Stimulated activated CD8-positive, alpha-beta memory T cell treated with anti-CD3 and anti-CD28 coated beads, Interleukin-15, amount 100 ng/mL, for 48 hours (primary cell): ENCODE measurements at places on chromosomes 3 and 15.

DNA sequence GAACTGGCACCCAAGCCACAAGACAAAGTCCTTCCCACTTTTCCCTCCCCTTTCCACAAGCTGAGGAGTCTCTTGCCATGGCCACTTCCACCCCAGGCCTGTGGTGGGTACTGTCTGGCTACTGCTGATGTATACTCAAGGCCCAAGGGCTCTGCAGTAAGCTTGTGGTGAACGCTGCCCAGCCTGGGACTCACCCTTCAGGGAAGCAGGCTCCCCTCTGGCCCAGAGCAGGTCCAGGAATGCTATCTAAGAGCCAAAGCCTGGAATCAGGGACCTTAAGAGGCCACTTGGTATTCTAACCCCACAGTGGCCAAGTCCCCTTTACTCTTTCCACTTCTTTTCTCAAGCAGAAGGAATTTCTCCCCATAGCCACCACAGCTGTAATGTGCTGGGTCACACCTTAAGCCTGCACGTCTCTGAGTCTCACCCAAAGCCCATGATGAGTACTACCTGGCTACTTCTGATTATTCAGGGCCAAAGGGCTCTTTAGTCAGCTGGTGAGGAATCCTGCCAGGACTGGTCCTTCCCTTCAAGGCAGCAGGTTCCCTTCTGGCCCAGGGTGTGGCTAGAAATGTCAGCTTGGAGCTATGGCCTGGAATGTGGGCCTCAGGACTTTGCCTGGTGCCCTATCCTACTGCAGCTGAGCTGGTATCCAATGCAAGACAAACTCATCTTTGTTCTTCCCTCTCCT, 4.0 kb downstream of the PATL2 start:
- no peak for DNase-seq

GRCh38 chr15:38844736-38845135, 280.1 kb upstream of the RASGRP1 start:
- no peak for DNase-seq

DNA sequence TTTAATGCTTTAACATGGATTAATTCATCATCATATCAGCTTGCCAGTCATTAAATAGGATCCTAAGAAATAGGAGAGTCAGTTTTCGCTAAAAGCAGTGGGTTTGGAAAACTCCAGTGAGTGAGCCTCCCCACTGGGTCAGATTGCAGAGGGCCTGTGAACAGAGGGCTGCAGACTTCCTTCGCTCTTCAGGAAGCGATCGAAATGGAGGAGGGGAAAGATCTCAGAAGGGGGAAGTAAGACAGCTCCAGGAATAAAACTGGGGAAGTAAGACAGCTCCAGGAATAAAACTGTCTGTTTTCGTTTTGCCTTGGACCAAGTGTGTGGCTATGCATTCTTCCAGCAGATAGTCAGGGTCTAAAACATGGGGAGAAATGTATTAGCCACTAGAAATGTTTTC, 124.8 kb upstream of the C15orf61 start:
- no peak for DNase-seq

DNA sequence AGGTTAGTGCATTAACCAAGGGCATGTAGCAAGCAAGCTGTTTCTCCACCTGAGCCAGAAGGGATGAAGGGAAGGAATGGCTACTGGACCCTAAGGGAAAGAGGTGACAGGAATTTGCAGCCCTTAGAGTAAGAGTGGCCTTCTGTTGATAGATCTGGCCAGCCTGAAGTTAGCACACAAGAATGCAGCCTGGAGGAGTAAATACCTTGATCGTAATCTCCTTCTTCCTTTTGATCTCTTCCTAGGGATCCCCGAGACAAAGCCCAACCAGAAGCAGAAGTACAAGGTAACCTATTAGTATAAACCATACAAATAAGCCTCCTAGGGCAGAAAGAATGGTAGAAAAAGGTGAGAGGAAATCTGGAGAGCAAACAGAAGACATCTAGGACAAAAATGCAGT, 134.6 kb downstream of the ATP8B4 start:
- DNase-seq = no peak

DNA sequence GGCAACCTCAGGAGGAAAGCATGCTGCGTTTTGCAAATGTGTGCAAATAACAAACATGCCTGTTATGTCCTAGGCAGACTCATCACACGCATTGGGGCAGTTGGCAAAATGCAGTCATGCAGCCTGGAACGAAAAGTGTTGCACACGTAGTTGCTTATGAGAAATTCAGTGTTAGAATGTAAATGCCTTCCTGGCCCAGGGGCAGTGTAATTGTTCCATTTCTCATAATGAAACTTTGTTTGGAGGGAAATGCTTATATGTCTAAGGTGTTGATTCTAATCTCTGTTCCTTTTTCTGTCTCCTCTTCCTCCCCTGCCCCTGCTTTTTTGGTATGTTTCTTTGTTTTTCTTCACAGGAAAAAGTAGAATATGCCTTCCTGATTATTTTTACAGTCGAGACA, 156.0 kb downstream of the CACNA1D start:
- DNase-seq = no peak

DNA sequence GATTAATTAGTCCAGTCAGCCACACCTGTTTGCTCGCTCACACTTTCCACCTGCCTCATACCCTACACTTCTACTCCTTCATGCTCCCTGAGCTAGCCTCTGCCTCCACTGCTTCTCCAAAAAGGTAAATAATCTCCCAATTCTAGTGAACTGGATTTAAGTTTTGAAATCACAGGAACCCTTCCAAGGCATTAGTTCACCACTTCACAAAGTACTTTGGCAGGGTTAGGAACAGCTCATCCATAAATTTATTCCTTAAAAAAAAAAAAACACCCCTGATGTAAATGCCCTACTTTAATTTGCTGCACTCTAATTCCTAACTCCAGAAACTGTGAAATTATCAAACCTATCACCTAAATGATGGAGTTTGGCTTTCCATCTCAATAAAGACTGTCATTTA, 58.3 kb downstream of the GADL1 start:
- DNase-seq = no peak
